ENCODE measurements at places on chromosomes 1 and 21.
A peak's percentile ranks its signal among the peaks of the same experiment; 100 is the strongest.

GRCh38 chr1:216055004-216055403 is 368.2 kb downstream of the USH2A start:
- no peak for DNase-seq

GRCh38 chr1:226185141-226186036 is 1.2 kb downstream of the ACBD3 start:
- no peak for DNase-seq

- no peak for DNase-seq
Measured at GRCh38 chr21:23690316-23690715, 1917.0 kb downstream of the MRPL39 start.

DNA sequence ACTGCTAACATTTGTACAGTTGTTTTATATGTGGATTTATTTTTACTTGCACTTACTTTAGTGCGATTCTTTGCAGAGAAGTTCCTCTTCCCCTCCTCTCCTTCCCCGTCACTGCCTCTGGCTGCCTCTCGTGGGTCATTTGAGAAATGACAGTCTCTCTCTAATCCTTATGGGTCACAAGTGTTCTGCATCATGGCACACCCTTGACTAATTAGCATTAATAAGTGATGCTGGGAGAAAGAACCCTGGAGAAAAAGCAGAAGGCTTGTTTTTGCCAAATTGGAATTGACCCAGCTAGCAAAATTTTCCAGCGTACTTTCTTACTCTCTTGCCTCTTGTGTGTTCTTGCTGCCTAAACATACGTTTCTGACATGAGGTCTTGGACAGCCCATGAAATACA is 301.2 kb downstream of the DUSP10 start:
- DNase-seq = no peak

DNA sequence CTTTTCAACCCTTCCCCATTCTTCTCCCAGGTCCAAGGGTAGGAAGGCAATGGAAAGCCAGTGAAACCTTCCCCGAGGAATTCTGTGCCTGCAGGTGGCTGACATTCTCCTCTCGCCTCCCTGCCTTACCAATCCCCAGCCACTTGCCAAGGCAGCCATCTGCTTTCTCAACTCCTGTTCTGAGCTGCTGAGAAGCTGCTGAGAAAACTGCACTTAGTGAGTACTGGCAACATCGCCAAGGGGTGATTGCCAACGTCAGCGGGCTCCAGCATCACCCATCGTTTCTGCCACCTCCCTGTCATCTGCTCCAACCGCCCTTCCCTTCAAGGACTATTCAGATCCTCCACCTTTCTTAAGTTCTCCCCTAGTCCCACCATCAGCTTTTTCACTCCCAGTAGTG is 106.0 kb downstream of the PTPRU start:
- DNase-seq = no peak

GRCh38 chr1:42167611-42168390 is 3.3 kb upstream of the GUCA2A start:
- no peak for DNase-seq

DNA sequence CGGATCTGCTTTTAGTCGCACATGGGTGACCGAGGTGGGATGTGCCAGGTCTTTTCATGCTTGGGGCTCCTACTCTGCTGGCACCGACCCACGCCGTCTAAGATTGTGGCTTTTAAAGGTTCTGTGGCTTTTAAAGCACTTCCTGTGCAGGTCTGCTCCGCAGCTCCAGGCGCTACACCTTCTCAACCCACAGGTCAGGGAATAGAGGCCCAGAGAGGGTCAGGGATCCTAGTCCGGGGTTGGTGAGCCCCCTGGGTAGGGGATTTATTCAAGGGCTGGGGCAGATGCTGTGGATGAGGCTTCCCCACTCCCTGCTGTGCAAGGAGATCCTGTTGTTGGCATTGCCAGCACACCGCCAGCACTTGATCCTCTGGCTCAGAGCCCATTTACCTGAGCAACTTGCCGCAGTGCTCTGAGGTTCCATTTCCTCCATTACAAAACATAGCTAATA is 212.8 kb upstream of the RAB4A start:
- DNase-seq = peak; percentile 34

DNA sequence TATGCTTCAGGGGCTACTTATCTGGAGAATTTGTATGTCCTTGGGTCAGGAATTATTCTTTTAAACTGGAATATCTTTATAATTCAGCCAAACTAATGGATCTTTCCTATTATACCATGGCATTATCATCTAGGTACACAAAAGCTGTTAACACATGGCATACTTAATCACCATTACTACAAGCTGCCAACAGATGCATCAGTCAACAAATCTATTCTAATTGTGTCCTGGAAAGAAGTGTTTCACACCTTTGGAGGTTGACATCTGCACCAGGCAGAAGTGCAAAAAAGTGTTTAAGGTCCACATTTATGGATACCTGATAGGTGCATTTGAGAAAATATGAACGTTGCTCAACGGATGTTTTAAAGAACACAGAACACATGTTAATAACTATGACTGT is 470.2 kb upstream of the ADGRL2 start:
- no peak for DNase-seq

DNA sequence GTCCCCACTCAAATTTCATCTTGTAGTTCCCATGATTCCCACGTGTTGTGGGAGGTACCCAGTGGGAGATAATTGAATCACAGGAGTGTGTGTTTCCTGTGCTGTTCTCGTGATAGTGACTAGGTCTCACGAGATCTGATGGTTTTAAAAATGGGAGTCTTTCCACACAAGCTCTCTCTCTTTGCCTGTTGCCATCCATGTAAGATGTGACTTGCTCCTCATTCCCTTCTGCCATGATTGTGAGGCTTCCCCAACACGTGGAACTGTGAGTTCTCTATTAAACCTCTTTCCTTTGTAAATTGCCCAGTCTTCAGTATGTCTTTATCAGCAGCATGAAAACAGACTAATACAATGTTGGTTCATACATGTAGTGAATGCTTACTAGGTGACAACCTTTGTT is 163.2 kb upstream of the PALMD start:
- DNase-seq = no peak

GRCh38 chr1:90386899-90387720 is 330.0 kb downstream of the BARHL2 start:
- DNase-seq = no peak

GRCh38 chr1:191579019-191579418 is 579.2 kb upstream of the RGS18 start:
- DNase-seq = no peak

DNA sequence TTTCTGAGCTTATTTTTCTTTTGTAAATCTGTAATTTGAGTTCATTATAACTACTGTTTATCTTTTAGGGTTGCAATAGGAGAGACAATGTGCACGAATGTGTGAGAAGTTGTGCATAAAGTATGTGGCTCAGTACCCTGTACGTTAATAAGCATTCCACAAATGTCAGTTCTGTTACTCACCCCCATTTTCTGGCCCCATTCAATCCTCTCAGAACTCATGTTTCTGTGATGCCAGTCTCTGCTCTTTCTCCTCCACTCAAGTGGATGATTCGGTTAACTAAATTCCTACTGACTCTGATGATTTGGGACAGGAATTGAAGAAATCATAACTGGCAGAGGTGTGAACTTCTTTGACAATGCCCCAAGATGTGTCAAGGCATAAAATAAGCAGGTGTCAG is 10.2 kb upstream of the DMRTB1 start:
- no peak for DNase-seq

- DNase-seq = no peak
Measured at GRCh38 chr1:160293020-160293968, 8.4 kb upstream of the PEX19 start.

- DNase-seq = no peak
Measured at GRCh38 chr1:17346046-17346789, 25.8 kb upstream of the PADI6 start.

DNA sequence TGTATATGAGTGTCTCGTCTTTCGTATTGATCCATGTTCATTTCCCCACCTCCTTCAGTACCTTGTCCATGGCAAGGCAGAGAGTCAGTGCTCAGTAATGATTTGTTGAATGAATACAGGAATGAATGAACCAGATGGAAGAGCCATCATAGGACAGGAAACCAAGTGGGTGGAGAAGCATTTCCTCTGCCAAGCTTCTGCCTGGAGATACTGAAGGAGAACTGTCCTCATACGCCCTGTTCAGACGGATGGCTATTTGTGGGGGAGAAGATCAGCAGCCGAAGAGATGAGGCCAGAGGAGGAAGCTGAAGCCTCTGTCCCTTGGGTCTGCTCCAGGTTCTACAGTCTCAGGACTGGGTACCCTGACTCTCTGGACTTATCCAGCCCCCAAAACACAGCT is 5.8 kb downstream of the FAM43B start:
- no peak for DNase-seq

DNA sequence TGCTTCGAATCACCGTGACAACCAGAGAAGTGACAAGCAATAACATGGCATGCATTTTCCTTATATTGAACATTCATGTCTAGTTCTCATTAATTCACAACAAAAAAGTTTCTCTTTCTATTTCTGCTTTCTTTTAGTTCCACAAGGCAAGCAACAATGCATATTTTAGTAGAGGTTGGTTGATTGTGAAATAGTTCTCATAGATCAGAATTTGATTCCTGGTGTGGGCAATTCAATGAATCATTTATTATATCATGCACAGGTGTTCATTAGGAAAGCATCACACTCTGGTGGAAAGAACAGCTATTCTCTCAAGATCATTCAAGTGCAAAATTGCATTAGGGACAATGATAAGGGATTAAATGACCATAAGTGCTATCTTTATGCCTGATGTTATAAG is 980.9 kb downstream of the BRINP3 start:
- DNase-seq = no peak

Measured in stimulated activated naive CD8-positive, alpha-beta T cell treated with anti-CD3 and anti-CD28 coated beads, Interleukin-15, Interleukin-2, amounts not matched to agents 100 U/mL and 50 U/mL, for 24 hours (primary cell).